ENCODE measurements at places on chromosomes 1 and 21.

GRCh38 chr21:39316729-39317128, 3.3 kb upstream of the BRWD1 start:
- no peak for DNase-seq

- no peak for DNase-seq
Observed at GRCh38 chr1:81379430-81379829, 421.3 kb upstream of the ADGRL2 start.

GRCh38 chr1:205568135-205568468, 63.6 kb downstream of the CDK18 start:
- DNase-seq: no peak

DNA sequence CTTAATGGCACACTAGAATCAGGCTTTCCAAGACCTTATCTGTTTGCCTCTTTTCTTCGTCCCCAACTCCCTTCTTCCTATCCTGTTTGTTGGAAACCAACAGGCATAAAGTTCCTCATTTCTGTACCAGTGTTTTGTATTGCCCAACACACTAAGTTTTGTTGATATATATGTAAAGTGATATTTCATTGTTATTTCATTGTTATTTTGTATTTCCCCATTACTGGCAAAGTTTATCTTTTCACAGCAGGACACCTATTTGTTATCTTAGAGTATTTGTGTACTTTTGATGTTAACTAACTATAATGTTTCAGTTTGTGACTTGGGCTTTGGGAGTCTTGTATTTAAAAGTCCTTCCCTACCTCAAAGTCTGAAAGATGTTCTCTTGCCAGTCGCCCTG, 27.1 kb downstream of the FAM20B start:
- no peak for DNase-seq

GRCh38 chr1:109877317-109877771, 33.3 kb upstream of the CSF1 start:
- DNase-seq: no peak

DNA sequence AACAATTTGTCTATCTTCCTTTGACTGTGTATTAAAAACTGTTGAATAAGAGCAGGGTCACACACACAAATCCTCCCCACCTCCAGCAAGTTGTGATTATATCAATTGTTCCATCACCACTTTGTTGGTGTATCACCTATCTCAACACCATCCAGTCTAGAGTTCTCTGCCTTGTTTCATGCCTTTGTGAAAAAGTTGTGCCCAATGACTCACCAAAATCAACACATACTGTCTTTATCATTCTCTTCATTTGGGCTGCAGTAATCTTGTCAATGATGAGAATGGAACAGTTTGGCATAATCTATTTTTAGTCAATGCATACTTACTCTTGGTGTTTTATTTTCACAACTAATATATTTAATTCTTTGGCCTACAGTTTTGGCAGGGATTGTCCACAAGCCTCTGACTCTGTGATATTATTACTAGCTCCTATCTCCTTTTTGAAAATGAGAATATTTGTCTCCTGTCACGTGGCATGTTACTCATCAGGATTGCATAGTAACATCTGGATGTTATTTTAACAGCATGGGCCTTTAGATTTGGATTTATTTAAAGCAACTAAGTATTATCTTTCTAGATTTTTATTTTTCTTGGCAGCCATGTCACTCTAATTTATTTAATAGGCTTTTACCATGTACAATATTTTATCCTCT, 5.1 kb downstream of the C1orf87 start:
- no peak for DNase-seq

DNA sequence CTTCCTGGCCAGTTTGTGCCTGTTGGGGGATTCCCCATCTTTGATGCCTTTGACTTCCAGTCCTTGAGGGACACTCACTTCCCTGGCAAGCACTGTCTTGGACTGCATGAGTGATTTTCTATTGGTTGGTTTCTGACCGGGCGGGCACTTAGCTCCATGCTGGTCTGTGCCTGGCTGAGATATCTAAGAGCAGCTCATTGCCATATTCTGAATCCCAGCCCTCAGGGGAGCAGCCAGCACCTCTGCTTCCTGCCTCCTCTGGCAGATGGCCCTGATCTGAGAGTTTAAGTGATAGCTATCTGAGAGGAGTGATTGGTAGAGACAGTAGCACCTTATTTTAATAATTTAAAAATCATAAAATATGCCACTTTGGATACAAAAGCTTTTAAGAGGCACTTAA, 52.5 kb downstream of the DISC1 start:
- DNase-seq: no peak

DNA sequence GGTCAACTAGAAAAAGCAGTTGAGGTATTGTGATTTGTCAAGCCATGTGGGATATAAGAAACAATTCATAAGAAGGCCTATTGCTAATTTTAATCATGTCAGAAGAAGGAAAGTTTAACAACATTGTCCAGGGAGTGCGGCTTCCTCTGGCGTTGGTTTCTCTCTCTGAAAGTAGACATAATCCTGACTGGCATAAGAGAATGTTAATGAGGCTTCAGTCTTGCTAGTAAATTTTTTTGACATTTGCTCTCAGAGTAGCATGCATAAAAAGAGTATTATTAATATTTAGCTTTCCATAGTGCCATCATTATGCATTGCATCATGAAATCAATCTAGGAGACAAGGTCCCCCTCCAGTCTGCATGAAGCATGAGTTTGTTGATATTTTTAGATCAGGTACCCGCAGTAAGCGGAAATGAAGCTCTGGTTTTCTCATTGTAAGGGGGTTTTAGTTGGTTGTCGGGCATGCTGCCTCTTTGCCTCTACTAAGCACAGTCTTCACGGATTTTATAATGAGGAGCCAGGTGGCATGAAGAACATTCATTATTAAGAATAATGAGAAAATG, 12.8 kb upstream of the PRDM2 start:
- DNase-seq: no peak

DNA sequence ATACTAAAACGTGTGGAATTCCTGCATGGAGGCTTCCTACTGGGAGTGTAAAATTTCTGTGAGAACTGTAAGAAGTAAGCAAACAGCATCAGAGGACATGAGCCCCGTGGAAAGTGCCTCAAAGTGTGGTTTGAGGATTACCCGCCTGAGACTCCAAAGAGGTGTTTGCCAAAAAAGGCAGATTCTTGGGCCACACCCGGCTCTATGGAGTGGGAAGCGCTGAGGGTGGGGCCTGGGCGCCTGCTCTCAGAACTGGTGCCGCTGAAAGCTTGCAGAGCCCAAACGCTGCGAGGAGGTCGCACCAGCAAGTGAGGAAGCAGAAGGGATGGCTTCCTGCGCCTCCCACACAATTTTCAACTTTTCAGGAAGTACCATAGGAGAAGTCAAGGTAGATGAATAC, 43.0 kb upstream of the PSEN2 start:
- no peak for DNase-seq

GRCh38 chr1:29783508-29784275, 547.4 kb downstream of the PTPRU start:
- no peak for DNase-seq

- DNase-seq: no peak
Observed at GRCh38 chr1:239858057-239858456, 233.6 kb upstream of the FMN2 start.

DNA sequence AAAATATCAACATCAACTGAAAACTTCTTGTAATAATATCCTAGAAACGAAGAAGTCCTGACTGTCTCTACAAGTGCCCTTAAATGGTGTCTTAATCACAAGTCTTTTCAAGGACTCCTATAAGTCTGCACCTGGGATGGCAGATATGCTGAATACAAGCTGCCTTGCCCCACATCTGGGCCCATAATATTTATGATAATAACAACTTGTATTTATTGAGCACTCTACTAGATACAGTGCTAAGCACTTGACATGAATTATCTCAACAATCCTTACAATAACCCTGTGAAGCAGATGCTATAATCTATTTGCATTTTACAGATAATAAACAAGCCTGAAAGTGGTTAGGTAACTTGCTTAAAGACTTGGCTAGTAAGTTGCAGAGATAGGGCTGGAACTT, 78.0 kb upstream of the ZNF648 start:
- DNase-seq: peak; percentile 39

DNA sequence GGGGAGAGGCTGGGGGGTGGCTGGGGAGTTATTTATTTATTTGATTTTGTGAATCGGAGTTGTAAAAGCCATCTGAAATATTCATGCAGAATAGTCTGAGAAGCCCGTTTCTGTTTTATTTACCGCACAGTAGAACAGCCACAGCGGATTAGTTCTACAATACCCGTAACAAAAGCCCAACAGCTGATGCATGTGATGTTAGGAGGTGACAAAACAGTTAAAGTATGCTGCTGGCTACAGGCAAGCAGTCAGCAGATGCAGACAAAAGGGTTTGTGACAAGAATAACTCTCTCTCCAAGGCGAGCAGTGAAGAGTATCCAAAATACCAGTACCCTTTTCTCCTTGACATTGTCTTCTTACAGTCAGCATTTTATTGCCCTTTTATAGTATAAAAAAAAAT, 42.0 kb downstream of the PROX1 start:
- no peak for DNase-seq

DNA sequence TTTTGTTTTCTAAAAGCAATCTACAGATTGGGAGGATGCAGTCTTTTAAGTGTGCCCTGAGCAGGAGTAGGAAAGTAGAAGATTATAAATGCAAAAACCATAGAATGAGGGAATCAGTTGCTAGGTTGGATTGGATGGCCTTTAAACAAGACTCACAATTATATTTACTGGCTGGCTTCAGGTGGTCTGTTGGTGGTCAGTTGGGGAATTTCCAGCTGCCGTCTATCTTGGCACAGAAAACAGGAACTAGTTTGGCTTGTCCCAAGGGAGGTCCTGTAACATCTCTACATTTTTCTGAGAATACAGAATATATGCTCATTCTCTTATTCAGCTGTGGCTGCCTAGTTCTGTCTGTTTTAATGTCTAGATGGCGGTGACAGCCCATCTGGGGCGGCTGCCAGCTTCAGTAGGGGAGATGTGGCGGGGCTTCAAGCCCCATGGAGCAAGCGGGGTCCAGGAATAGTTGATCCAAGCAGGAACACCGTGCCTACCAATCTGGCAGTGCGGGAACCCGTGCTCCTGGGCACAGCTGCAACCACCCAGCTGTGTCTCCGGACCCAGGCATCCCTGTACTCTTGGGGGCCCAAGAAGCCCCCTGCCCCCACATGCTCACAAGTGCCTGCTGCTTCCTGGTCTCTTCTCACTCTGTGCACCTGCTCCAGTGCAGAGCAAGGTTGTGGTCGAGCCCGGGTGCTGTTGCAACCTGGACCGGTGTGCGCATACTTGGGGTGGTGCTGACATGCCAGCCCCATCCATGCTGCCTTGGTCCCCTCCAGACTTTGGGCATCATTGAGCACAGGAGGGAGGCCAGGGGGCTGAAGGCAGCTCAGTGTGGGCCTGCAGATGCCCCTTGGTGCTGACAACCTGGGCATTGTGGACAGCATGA, 1182.6 kb downstream of the AMY1C start:
- DNase-seq: no peak

- no peak for DNase-seq
Observed at GRCh38 chr21:16047904-16048303, 318.1 kb downstream of the USP25 start.

DNA sequence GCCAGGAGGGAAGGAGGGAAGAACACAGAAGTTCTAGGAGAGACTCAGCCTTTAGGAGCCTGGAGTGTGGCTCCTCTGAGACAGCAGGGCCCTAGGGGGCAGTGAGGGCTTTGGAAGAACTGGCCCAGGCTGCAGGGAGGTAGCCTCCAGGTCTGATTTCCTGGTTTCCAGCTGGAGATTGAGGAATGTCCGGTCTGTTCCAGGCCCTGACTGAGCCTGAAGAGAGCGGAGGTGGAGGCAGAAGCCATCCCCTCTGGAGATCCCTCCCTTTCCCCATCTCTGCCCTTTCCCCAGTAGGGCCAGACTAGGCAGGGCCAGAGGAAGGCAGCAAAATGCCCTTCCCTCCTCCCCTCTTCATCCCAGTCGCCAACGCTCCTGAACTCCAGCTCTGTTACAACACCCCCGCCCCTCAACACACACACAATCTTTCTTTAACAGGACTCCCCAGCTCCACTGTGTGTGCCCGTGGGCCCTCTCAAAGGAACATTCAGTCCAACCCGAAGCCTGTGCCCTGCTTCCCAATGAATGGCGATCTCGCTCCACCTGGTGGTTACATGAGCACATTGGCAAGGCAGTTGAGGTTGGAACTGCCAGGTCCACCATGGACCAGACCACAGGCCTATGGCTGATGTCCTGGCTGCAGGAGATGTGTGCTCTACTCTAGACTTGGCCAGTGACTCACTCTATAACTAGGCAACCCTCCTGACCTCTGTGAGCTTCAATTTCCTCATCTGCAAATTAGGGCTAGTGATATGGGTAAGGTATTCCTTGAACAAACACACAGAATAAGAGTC, 32.0 kb downstream of the MAP7D1 start:
- DNase-seq: peak; percentile 97

GRCh38 chr21:40373761-40374160, 473.2 kb downstream of the DSCAM start:
- no peak for DNase-seq

DNA sequence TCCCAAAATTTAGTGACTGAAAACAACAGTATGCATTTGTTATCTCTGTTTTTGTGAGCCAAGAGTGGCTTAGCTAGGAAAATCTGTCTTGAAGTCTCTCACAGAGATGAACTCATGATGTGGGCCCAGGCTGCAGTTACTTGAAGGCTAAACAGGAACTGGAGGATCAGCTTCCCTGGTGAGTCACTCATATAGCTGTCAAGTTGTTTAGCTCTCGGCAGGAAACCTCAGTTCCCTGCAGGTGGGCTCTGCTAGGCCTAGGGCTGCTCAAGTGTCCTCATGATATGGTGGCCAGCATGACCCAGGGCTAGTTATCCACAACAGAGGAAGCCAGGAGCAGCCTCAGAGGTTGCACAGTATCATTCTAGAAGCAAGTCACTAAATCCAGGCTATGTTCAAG, 30.2 kb upstream of the DDX59 start:
- DNase-seq: no peak

GRCh38 chr1:234916840-234917239, 211.8 kb downstream of the TOMM20 start:
- no peak for DNase-seq

GRCh38 chr1:15173863-15174614, 20.5 kb downstream of the TMEM51 start:
- peak; percentile 96 for DNase-seq

- no peak for DNase-seq
Observed at GRCh38 chr21:36976228-36976861, 9.9 kb upstream of the HLCS start.

GRCh38 chr1:202162047-202162417, 1.6 kb upstream of the PTPN7 start:
- no peak for DNase-seq

DNA sequence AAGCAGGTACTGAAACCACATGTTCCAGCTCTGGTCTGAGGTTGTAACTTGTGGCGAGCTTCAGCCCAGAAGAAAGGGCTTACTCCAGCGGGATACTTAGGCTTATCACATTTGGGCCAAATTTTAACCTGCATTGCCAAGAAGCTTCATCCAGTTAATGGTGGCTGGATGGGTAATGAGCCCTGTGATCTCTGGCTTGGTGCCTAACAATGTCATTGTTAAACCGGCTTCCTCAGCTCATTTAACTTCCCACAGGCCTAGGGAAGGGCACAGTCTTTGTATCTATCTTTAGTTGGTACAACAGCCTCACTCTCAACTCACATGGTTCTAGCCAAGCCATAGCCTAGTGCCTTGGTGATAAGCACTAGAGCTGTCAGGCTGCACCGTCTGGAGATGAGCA, 43.6 kb upstream of the CCDC190 start:
- no peak for DNase-seq

Data from NCI-H526 (cell line).